ENCODE measurements at places on chromosomes 12 and 14.

GRCh38 chr12:109462868-109463692 lies 14.0 kb downstream of the KCTD10 start:
- DNase-seq, result no peak

DNA sequence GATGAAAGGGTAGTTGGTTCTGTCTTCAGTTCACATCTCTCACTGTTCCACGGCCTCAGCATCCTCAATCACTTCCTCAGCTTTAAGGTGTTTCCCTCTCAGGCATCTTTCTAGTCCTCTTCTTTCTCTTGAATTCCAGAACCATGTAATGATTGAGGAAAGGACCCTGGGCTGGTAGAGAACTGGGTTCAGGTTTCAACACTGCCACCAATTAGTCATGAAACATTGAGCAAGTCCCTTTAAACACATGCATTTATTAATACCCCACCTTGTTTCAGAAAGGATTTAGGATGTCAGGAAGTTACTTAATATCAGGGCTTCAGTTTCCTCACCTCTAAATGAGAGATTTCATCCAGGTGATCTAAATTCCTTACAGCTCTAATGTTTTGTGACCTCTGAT lies 7.2 kb downstream of the DMAC2L start:
- no peak for DNase-seq

DNA sequence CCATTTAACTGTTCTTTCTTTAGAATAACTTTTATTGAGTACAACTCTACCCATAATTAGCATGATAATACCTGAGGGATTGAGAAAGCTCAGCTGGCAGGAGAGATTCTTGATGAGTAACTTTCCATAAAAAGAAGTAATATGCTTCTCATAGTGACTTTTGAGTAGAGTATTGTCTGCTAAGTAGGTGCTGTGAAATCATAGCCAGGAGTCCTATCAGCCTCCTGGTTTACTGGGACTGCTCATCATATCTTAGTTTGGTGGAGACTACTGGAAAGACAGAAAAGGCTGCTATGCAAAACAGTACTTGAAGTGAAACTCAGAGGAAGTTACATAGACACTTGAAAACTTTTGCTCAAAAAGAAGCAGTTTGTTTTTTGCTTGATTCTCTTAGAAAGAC lies 113.3 kb upstream of the ATP2B1 start:
- no peak for DNase-seq

DNA sequence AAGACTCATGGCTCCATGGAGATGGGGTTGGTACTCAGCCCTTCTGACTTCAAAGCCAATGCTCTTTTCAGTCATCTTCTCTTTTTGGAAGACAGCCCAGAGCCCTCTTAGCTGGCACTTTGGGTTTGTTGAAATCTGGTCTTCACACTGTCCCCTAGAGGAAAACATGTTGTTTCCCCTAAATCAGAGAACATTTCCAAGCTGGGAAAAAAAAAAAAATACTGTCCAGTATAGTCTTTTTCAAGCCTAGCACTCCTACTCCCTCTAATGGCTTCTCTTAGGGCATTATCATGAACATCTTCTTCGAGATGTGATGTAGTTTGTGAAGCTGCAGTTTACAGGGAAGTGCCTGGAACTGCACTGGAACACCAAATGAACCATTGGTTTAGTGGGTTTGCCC lies 3.0 kb upstream of the ZC3H14 start:
- DNase-seq, result no peak

GRCh38 chr14:57403521-57403864 lies 13.1 kb downstream of the NAA30 start:
- no peak for DNase-seq
